ENCODE measurements at places on chromosomes 1 and 21.

DNA sequence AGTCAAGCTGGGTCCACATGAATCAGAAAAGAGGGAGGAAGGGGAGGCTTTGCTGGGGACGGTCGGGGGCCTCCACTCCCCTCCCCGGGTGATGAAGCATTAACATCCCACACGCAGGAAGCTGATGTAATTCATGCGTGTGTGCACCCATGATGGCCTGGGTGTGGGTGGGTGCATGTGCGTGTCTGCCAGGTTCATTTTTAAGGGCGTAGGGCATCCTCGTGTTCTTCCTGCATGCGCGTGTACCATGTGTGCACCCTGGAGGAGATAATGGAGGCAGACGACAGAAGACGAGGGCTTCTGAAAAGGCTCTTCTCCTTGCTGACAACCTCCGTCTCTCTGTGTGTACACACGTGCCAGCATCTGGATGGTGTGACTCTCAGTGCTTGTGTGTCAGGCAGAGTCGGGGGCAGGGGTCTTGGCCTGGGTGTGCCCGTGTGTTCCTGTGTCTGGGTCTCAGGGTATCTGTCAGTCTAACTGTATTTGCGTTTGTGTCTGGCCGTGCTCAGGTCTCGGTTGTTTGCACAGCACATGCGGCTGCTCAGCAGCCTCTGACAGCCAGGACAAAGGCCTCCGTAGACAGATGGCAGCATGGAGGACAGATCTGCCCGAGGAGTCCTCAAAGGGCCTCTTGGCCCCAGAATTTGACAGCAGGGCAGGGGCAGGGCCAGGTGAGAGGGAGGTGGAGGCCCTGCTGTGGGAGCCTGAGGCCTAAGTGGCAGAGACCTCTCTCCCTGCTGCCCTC, 2.4 kb downstream of the RAP1GAP start:
- no peak for DNase-seq

GRCh38 chr1:201831371-201831770, 2.4 kb downstream of the IPO9 start:
- no peak for DNase-seq

- no peak for DNase-seq
Observed at GRCh38 chr1:201139756-201140155, 12.8 kb upstream of the ASCL5 start.

DNA sequence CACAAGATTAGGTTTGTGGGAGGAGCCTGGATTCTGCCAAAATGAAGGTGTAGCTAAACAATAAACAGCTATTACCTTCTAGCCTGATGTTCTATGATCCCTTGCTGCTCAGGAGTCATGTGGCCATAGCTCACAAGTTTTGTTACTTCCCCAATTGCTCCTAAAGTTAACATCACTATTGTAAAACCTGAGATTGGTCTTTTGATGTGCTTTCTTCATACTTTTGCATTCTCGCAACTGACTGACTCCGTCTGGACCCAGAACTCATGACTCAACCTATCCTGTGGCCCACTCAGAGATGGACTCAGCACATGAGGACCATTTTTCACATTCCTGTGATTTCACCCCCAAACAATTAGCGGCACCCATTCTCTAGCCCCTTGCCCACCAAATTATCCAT, 69.1 kb downstream of the PTGS2 start:
- no peak for DNase-seq

- DNase-seq = no peak
Observed at GRCh38 chr1:24606621-24607020, 36.5 kb upstream of the SRRM1 start.

DNA sequence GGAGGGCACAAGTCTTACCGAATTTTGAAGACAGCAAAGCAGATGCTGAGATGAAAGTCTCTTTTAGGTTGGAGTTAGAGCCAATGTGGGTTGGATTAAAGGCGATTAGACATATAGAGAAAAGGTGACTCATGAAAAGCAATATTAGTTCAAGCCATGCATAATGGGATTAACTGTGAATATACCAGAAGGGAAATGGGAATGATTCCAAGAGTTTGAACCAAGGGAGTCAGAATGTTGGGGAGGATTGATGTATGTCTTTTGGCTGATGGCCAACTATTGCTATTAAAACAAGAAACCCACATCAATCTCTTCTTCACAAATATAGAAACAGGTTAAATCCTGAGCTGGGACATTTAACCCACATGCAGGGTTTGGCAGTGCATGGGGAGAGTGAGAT, 1.2 kb downstream of the HMGCS2 start:
- no peak for DNase-seq

DNA sequence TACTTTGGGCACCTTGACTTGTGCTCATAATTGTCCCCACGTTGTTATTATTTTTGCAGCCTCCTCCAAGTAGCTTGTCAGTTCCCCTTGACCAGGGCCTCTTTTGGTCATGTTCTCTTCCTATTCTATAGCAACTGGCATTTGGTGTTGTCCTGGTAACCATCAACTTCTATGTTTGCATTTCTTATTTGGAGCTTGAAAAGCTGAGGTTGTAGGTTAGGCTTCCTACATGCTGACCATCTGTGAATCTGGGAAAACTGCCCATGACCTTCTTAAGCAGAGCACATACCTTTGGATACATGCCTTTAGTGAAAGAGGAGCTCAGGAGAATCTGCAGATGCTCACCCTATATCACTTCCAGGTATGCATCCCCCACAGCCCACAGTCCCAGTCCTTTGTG, 160.8 kb downstream of the HHAT start:
- DNase-seq = no peak

DNA sequence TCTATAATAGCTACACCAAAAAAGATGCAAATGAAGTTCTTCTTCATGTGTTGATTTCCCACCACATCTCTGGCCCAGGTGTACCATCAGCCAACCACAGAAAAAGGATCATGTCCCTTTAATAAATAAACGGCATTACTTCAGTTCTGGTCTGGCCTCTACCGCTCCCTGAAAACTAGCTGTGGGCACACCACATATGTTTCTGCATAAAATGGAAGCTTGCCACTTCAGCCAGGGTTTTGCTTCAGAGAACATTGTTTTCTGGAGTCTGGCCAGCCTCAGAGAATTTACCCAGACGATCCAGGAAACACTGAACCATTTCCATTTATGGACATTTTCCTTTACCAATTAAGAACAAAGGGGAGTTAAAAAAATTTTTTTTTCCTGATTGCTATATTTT, 5.8 kb upstream of the LAMC2 start:
- no peak for DNase-seq

Measured in cortex of kidney (tissue), 1 donor.